ENCODE measurements at places on chromosomes 7 and 10.

GRCh38 chr7:27102581-27103442, at the start of gene HOXA2:
HOXA2 (minus strand) TSS chr7:27102683; CDS start chr7:27102500, 183 bp downstream.
- no peak for DNase-seq

- DNase-seq = peak; percentile 75
Measured at GRCh38 chr7:14457568-14458453, 444.7 kb downstream of the DGKB start.

GRCh38 chr10:97498841-97499560, at the start of gene UBTD1:
UBTD1 (plus strand) TSS chr10:97498924; CDS start chr10:97499204, 280 bp downstream.
- DNase-seq = peak; percentile 77

GRCh38 chr10:3977761-3978160, 192.8 kb upstream of the KLF6 start:
- no peak for DNase-seq

- no peak for DNase-seq
Measured at GRCh38 chr10:61263518-61263917, 189.7 kb downstream of the TMEM26 start.

GRCh38 chr7:128738570-128739047, 550 bp upstream of the CALU start:
- no peak for DNase-seq

- peak; percentile 82 for DNase-seq
Measured at GRCh38 chr10:43203448-43204041, 63.3 kb downstream of the RASGEF1A start.

- DNase-seq = no peak
Measured at GRCh38 chr7:50703654-50704053, 79.0 kb downstream of the GRB10 start.

DNA sequence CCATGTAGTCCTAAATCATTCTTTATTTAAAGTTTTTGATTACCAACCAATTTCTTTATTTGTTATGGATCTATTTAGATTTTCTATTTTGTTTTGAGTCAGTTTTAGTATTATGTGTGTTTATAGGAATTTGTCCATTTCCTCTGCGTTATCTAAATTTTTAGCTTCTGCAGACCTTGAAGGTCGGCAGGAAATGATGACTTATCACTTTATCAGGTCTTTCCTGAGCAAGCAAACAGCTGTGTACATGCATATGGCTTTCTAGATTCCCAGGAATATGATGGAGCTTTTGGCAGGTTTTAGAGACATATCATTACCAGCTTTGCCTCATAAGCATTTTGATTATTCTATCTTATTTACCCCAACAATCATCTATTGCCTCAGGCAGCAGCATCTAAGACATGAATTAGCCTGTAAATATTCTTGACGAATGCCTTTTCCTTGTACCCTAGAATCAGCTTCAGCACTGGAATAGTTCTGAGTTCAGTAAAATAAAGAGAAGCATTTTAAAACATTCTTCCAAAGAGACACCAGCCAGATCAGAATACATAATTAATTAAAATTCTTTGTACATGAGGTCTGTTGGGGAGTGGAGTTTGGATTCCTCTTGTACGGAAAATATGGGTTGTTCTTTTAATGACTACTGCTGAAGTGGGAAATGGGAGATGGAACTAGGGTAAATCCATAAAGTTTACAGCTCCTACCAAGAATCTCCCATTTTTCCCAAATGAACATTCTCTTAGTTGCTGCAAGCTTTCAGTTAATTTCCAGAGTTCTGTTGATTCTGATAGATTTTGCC, 408.8 kb upstream of the SEMA3C start:
- DNase-seq = no peak

DNA sequence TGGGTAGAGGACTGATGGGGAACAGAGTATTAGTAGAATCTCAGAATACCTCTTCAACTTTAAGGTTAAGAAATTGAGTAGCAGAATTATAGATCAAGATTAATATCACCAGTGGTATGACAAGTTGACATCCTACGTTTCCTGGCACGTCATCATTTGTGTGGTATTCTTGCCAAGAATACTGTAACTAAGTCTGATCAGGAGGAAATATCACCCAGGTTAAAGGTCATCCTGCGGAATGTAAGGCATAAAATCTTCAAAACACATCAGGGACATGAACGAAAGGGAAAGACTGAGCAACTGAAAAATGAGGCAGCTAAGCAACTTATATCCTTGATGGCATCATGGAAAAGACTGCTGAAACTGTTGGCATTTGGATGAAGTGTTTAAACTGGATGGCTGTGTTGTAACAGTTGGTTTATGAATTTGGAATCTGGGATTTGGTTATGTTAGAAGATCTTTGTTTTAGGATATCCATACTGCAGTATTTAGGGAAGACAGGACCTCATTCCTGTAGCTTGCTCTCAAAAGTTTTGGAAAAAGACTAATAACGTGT, 86.1 kb downstream of the TRIM24 start:
- no peak for DNase-seq

DNA sequence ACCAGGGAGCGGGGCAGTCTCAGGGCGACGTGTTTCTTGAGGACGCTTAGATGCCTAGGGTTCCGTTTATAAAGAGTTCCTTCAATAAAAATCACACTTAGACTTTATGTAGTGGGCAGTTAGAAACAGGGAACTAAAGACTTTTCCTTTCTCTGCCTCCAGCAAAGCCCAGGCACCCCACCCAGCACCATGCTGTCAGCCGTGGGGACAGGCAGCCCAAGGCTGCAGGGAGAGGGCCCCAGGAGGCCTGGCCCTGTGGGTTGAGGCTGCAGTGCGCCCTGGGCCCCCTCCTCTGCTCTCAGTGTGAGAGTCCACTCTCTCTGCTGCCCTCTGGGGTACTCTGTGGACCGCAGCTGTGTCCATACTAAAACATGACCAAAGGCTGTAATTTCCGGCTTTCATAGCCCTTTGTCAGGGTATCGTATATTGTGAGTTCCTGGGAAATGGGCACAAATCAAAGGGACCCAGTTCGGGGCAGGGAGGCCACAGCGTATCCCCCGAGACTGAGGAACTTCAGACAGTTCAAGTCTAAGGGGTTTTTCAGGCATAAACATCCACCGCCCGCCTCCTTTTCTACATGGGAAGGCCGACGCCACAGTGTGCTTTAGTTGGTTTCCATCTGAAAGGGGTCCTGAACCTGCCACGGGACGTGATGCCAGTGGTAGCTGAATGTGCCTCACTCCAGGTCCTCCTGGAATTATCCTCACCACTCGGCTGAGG, 59.7 kb downstream of the DNAJB6 start:
- DNase-seq = no peak

DNA sequence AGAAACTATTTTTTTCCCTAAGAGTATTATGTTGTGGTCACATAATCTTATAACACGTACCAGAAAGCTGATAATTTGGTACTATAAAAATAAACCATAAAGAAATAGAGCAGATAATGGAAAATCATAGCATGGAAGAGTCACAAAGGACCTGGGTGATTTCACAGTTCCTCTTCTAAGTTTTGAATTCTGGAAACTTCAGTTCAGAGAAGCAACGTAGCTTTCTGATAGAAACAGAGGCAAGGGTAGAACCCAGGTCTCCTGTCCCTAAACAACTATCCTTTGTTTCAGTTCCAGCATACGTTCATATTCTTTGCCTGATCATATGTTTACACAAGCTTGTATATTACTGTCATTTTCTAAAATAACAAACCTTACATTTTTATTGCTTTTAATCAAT, 47.9 kb downstream of the MRC1 start:
- no peak for DNase-seq

DNA sequence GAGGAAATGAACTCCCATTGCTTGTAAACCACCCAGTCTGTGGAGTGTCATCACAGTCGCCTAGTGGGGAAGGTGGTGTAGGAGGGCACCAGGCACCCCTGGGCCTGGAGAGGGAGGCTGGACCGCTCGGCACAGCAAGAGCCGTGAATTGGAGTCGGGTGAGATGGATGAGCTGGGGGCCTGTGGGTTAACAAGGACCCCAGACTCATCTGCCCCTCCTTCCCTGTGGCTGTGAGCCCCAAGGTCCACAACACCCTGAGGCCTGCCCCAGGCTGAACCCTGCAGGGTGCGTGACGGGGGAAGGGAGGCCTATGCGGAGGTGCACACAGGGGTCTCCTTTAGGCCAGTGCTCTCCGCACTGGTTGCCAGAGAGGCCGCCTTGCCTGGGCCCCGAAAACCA, 581.4 kb upstream of the FOXK1 start:
- no peak for DNase-seq

DNA sequence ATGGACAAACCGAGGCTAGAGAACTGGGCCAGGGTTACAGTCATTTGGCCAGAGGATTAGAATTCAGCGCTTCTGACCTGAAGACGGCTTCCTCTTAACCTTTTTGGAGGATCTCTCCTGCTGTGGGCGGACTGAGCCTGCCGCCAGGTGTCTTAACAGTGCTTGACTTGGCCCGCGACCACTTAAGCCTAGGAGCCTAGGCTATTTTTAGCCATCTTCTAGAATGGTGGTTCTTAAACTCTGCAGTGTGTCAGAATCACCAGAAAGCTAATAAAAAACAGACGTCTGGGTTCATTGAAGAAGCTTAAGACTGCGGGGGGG, 722 bp downstream of the MDH2 start:
- no peak for DNase-seq

- no peak for DNase-seq
Measured at GRCh38 chr10:120221873-120222485, 235.0 kb upstream of the PLPP4 start.

DNA sequence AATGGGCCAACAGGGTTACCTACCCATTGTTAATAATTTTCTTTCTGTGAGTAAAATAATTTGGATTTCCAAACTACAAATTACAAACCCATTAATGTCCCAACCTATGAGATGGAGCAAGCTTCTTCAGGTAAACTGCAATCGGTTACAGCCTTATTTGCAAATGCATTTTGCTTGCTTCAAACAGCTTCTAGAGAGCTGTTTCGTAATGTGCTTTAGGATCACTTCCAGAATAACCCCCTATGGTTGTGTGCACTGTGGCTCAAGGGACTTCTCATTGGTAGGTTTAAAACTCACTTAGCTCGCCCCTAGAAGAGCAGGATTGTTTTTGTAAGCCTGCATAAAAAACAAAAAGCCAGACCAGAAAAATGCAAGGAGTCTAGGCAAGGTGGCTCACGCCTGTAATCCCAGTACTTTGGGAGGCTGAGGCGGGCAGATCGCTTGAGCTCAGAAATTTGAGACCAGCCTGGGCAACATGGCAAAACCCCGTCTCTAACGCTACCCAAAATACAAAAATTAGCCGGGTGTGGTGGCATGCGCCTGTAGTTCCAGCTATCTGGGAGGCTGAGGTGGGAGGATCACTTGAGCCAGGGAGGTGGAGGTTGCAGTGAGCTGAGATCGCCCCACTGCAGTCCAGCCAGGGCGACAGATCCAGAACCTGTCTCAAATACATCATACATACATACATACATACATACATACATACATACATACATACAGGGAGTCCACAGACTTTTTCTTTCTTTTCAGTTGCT, 3.3 kb upstream of the MAP3K8 start:
- DNase-seq = no peak

- no peak for DNase-seq
Measured at GRCh38 chr7:126426652-126427051, 826.1 kb downstream of the GRM8 start.

DNA sequence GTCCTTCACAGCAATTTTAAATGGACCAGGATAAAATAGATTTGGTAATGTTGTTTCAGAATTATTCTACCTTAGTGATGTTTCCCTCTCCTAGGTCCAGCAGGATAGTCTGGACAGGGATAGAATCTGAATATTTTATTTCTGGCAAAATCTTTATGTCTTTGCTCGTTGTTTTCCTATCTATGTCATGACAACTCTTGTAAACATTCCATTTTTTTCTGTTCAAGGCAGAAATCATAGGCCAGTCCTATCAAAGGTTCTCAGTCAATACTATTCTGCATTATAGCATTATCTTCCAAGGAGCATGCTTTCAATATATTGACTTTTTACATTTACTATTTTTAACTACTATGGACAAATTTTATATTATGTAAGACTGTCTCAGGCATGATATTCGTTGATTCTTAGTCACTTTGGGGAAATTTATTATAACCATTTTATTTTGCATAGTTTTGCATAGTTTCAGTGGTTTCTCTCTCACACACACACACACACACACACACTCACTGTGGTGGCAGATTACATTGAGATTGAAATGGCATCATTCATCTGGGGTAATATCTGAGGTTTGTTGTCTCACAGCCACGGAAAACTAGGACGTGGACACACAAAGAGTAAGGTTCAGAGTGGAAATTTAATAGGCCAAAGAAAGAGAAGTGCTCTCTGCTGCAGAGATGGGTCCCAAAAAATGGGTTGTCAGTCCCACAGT, 17.2 kb downstream of the TAS2R60 start:
- DNase-seq = no peak

GRCh38 chr10:34705563-34705962, 109.5 kb downstream of the PARD3 start:
- DNase-seq = no peak

DNA sequence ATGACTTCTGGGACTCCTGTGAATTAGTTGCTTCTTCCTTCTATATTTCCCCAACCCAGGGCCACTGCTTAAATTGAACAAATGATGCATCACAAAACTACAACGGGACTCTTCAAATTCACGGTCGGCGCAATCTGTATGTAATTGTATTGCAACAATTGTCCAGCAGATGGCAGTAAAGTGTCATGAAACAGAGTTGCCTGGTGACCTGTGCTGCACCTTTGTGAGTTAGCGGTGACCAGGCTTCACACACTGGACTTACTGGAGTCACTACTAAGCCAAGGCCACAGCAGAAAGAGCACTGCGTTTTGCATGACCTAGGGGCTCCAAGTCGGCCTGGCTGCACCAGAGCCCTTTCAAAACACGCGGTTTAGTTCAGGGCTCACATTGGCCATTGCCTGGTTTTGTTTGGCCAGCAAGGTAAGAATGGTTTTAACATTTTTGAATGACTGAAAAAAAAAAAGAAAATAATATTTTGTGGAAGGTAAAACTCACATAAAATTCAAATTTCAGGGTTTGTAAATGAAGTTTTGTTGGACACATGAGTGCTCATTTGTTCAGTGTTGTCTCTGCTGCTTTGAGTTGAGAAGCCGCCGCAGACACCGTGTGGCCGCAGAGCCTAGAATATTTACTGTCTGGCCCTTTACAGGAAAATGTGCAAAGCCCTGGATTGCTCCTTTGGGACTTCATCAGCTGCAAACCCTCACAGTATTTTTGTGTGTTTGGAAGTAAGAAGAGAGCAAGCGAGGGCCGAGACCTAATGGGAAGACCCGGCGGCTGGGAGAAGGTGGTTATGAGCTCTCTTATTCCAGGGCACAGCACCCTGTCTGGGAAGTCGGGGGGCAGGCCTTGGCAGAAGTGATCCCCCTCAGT, 23.2 kb upstream of the ZNF32 start:
- DNase-seq = peak; percentile 66

DNA sequence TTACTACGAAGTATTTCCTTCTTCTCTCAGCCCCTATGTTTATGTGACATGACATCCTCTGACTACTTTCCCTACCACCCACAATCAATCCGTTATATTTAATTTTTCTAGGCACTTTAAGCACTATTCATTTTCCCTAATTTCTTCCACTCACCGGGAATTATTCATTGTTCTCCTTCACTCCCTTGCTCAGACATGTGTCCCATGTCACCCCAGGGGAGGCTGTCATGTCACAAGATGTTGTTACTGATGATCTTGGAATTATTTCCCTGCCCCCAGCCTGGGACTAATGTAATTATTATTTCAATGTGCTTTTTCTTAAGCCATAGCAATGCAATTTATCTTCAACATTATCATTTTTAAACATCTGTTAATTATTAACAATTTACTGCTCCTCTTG, 317.2 kb downstream of the PHF14 start:
- no peak for DNase-seq

Data from ecto neural progenitor cell (in vitro differentiated cells).